ENCODE measurements at places on chromosomes 3 and 15.

GRCh38 chr3:59772416-59773408, 722.9 kb upstream of the CFAP20DC start:
- no peak overlapping the region for H3K4me3 ChIP-seq
- no peaks in the 10 kb centered on the region for H3K27me3 ChIP-seq
- H3K27ac ChIP-seq, result no peak overlapping the region
- H3K36me3 ChIP-seq, result no peaks in the 10 kb centered on the region
- peaks cover 12% of the 10 kb centered on the region for H3K4me1 ChIP-seq

DNA sequence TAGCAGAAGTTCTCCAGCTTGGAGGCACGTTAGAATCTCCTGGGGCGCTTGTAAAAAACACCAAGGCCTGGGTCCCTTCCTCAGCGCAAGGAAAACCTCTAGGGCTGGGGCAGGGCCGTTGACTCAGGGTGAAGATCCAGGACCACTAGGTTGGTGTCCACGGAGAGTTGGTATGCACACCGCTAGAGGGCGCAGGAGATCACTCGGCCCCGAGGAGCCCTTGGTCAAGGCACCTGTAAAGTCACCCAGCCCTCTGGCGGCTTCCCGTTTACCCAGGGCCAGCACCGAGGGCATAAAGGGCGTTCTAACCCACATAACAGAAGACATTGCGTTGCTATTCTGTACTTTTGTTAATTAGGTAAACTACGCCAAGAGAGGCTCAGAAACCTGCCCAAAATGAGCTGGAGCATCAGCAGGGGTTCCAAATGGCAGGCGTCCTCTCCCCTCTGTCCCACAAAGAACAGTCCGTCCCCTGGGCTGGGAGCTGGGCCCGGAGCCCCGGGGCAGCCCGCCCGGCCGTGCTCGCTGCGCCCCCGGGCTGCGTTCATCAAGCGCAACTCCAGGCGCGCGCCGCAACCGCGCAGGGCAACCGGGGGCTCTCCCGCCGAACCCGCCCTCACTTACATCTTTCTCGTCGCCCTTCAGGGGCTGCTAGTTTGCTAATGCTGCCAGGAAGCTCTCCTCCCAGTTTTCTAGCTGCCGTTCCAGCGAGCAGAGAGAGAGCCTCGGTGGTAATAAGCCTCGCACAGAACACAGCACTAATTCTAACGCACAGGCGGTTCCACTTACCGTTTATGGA, 332.1 kb downstream of the ARRDC4 start:
- H3K4me3 ChIP-seq, result no peak overlapping the region
- H3K27me3 ChIP-seq, result peaks cover 63% of the 10 kb centered on the region
- H3K27ac ChIP-seq, result no peak overlapping the region
- DNase-seq, result peak; percentile 28
- H3K4me1 ChIP-seq, result peaks cover 6% of the 10 kb centered on the region

DNA sequence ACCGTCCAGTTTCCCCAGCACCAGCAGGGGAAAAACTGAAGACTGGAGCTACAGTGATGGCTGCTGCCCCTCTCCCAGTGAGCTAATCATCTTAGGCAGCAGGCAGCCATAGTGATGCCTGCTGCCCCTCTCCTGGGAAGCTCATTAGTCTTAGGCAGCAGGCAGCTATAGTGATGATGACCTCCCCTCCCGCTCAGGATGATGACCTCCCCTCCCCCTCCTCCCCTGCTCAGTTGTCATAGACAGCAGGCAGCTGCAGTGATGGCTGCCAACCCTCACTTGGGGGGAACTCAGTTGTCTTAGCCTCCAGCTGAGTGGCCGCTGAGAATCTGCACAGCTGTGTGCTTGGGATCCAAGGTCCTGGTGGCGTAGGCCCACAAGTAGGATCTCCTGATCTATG, 80.9 kb upstream of the MANF start:
- H3K4me3 ChIP-seq, result no peak overlapping the region
- no peak for DNase-seq
- no peaks in the 10 kb centered on the region for H3K4me1 ChIP-seq
- no peaks in the 10 kb centered on the region for H3K36me3 ChIP-seq
- H3K27me3 ChIP-seq, result no peaks in the 10 kb centered on the region
- no peak overlapping the region for H3K27ac ChIP-seq

DNA sequence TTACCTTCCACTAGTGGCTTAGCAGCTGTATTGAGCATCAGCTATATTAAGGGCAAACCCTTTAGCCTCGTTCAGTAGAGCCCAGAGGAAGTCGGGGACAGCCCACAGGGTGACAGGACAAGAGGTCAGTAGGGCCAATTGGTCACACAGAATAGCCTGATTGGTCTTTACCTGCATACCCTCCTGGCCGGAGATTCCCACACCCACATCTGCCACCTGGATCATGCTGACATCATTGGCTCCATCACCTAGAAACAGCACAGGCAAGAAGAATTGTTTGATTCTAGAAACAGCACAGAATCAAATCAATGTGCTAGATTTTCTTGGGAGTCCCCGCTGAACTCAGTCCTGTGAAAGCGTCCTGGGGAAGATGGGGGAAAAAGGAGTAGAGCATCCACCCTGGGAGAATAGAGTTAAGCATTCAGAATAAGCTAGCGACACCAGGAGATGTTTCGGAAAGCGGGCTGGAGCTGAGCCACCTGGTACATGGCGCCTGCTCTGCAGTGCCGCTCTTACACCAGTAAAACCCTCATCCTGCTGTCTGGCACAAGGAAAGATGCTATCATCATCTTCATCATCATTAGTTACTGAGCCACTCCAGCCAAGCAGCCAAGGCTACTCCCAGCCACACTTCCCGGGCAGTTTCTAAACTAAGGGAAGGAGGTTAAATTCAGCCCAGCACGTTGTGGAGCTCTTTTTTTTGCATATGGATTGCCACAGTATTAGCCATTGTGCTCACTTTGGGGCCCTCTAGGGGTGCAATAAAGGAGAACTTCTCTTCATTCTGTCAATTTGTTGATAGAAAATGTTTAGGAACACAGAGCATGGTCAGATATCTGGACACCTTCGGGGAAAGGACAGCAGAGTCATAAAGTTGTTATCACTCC, 171.3 kb downstream of the ATP10A start:
- no peaks in the 10 kb centered on the region for H3K4me1 ChIP-seq
- no peak overlapping the region for H3K4me3 ChIP-seq
- DNase-seq, result no peak
- no peak overlapping the region for H3K27ac ChIP-seq

- H3K4me3 ChIP-seq, result no peak overlapping the region
These were observed 299.5 kb downstream of the GAP43 start for GRCh38 chr3:115922681-115923347.

DNA sequence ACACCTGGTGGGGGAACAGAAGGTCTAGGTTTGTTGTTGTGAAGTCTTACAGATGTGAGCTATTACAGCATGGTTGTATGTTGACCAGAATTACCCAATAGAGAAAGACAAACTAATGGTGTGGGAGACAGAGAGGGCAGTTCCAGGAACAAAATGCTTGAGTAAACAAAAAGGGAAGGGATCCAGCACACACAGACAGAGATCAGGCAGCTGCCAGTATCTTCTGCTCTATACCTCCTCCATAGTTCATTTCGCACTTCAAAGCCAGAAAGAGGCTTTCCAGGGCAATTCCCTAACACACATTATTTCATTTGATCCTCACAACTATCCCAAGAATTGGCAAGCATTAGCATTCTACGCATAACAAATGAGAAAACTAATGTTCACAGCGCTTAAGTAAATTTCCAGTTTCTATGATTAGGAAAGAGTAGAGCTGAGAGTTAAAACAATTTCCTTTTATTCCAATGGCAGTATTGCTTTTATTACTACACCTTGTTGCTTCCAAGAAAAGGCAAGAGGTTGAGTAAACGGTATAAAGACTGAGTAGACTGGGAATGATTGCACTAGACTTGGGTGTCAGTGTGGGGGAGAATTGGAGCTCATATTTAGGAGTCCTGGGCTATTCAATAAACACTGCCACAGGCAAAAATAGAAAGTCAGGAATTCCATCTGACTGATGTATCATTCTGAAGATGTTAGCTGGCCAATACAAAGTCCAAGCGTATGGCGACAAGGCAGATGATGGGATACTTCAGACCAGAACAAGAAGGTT, 39.7 kb upstream of the ZNF280D start:
- DNase-seq, result no peak
- H3K4me1 ChIP-seq, result no peaks in the 10 kb centered on the region
- H3K4me3 ChIP-seq, result no peak overlapping the region

DNA sequence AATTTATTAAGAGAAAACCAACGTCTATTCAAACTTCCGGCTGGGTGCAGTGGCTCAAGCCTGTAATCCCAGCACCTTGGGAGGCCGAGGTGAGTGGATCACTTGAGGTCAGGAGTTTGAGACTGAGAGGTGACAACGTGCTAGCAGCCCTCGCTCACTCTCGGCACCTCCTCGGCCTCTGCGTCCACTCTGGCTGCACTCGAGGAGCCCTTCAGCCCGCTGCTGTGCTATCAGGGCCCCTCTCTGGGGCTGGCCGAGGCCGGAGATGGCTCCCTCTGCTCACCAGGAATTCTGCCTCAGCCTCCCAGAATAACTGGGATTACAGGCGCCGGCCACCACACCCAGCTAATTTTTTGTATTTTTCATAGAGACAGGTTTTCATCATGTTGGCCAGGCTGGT, 58.7 kb downstream of the USF3 start:
- no peak for DNase-seq
- H3K27me3 ChIP-seq, result no peaks in the 10 kb centered on the region
- no peak overlapping the region for H3K4me3 ChIP-seq
- no peak overlapping the region for H3K27ac ChIP-seq

DNA sequence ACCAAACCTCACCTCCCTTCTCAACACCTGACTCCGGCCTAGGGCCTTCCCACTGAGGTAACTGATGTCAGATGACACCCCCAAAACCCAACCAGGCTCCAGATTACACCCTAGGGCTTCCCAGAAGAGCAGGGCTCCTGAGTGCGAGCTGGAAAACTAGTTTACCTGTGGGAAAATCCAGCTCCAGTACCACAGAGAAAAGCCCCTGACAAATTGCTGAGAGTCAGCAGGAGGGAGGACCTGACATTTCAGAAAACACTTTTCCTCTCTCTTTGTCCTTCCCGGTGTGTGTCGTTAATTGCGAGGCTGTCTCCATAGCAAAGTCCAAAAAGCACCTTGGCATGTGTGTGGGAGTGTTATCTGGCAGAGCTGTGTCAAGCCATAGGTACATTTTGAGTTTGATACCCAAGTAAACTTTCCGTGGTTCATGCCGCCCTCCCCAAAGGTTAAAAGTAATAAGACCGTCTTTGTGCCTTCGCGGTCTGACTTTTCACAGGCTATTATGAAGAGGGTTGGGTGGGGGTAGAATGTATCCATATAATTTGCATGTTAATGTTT, 79.8 kb upstream of the FNDC3B start:
- no peaks in the 10 kb centered on the region for H3K36me3 ChIP-seq
- H3K27ac ChIP-seq, result no peak overlapping the region
- no peak overlapping the region for H3K4me3 ChIP-seq
- H3K4me1 ChIP-seq, result no peaks in the 10 kb centered on the region
- H3K27me3 ChIP-seq, result no peaks in the 10 kb centered on the region

- H3K36me3 ChIP-seq, result no peaks in the 10 kb centered on the region
- peaks cover 39% of the 10 kb centered on the region for H3K4me1 ChIP-seq
- no peak overlapping the region for H3K4me3 ChIP-seq
- DNase-seq, result no peak
These were observed 45.0 kb downstream of the EEFSEC start for GRCh38 chr3:128198313-128198712.

DNA sequence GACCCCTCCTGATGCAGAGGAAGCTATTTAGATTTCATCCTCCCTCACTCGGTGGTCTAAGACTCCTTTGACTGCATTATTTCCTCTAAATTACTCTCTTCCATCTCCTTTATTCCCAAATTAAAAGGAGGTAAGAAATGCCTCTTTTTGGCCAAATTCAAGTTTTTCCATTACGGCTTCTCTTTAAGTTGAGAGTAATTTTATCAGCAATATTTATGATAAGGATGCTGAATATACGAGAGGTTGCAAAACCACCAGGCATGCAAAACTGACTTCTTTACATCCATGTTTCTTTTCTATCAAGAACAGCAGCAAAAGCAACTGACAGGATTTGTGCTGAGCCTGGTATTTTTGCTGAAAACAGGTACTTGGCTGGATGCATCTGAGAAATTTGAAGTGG, 262.0 kb upstream of the RARB start:
- DNase-seq, result no peak
- H3K27me3 ChIP-seq, result no peaks in the 10 kb centered on the region
- H3K36me3 ChIP-seq, result no peaks in the 10 kb centered on the region

- no peak overlapping the region for H3K27ac ChIP-seq
- H3K4me3 ChIP-seq, result no peak overlapping the region
- H3K4me1 ChIP-seq, result no peaks in the 10 kb centered on the region
- H3K27me3 ChIP-seq, result no peaks in the 10 kb centered on the region
- no peaks in the 10 kb centered on the region for H3K36me3 ChIP-seq
- no peak for DNase-seq
These were observed 7.9 kb downstream of the CCDC71 start for GRCh38 chr3:49158103-49158709.

DNA sequence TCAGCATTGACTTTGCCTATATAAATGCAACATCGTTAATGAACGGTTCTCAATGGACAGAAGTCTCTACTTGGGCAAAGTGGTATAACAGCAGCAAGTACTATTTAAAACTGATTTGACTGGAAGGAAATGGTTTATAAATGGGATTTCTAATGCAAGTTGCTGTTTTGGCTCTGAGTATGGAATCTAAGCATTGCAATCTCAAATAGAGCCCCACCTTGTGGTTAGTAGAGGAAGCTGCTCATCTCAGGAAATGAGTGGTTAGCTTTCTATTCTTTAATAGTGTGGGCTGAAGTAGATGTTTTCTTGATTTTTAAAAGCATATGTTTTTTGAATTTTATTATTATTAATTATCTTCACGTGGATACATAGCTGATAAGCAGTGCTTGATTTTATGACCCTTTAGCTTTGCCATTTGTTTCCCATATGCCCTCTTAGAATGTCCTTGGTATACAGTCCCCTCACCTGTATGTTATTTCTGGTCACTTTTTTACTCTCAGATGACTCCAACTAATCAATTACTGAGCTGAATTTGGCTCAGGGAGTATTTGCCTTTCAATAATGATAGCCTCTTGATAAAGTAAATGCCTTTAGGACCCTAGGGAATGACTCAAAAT, 67.1 kb downstream of the OXSM start:
- H3K4me3 ChIP-seq, result no peak overlapping the region
- H3K27ac ChIP-seq, result no peak overlapping the region
- no peaks in the 10 kb centered on the region for H3K36me3 ChIP-seq
- H3K4me1 ChIP-seq, result no peaks in the 10 kb centered on the region
- no peaks in the 10 kb centered on the region for H3K27me3 ChIP-seq
- no peak for DNase-seq

Measured in heart right ventricle (tissue), 16 donors.